ENCODE measurements at places on chromosomes 1 and 21. TPM values are rescaled to one million over a fixed set of nuclear protein-coding genes. Genes with fewer than 3 reads are reported as not detected.

GRCh38 chr1:78831731-78832360 lies 174.7 kb downstream of the ADGRL4 start:
- DNase-seq = peak; percentile 53
- peaks cover 2% of the 10 kb centered on the region for H3K4me1 ChIP-seq
- no peak overlapping the region for H3K4me3 ChIP-seq
- H3K27ac ChIP-seq = no peak overlapping the region
- no peaks in the 10 kb centered on the region for H3K36me3 ChIP-seq

DNA sequence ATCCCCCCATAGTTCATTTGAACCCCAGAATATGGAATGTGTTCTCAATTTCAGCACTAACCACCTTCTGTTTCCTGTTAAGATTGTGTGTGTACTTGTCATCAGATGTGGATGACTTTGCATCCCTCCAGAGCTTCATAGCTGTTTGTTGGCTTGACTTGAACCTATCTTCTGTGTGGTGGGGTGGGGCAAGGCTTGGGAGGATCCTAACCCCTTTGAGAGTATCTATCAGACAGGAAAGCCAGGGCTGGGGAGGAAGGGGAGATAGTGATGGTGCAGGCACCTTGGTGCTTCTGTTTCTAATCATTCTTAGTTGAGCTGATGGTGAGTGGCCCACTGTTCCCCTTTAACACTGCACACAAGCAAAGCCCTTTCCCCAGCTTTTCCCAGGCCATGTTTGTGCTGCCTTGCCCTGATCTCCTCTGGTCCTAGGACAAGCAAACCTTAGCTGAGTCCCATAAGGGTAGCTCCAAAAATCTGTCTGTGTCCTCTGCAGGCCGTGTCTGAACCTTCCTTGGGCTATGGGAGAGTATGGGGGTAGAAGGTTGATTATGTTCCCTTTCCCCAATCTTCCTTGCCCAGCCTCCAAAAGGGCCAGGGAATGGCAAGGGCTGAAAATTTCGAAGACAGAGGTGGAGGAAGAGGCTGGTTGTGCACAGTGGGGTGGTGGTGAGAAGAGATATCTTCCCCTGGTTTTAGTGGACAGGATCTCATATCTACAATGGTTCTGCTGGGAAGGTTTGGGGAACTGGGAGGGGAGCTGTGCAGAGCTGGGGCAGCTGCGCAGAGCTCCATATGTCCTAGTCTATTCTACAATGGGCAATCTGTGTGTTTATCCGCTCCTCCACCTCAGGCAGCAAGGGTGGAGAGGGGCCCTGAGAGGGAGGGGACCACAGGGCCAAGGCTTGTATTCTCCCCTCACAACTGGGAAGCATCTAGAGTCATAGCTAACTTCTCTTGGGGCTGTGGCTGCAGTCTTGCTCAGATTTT lies 1.4 kb downstream of the NHLH1 start:
- no peaks in the 10 kb centered on the region for H3K36me3 ChIP-seq
- H3K4me3 ChIP-seq = no peak overlapping the region
- no peaks in the 10 kb centered on the region for H3K27me3 ChIP-seq
- no peak for DNase-seq
- no peaks in the 10 kb centered on the region for H3K4me1 ChIP-seq
- H3K27ac ChIP-seq = no peak overlapping the region

DNA sequence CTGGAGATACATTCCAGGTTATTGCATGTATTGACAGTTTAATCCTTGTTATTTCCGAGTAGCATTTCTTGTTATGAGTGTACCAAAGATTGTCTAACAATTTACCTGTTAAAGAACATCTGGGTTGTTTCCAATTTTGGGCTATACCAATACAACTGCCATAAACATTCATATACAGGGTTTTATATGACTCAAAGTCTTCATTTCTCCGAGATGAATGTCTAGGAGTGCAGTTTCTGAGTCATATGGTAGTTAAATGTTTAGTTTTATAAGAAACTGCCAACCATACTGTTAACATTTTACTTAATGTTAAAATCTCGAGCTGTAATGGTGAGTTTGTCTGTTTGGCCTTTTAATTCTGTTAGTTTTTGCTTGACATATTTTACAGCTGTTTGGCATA lies 10.0 kb downstream of the RAB4A start:
- no peak overlapping the region for H3K27ac ChIP-seq
- H3K36me3 ChIP-seq = no peaks in the 10 kb centered on the region
- H3K4me3 ChIP-seq = no peak overlapping the region

Gene PPFIA4
- 10.8 TPM for total RNA-seq

GRCh38 chr1:230368363-230368762 lies 57.8 kb downstream of the PGBD5 start:
- no peaks in the 10 kb centered on the region for H3K36me3 ChIP-seq
- H3K4me1 ChIP-seq = no peaks in the 10 kb centered on the region
- H3K27me3 ChIP-seq = peaks cover 21% of the 10 kb centered on the region
- no peak for DNase-seq
- H3K4me3 ChIP-seq = no peak overlapping the region

Gene PLA2G2D
- total RNA-seq = not detected

All from HCT116 (cell line).